ENCODE measurements at places on chromosomes 1 and 21.

GRCh38 chr1:235077163-235077540, 51.5 kb downstream of the TOMM20 start:
- peak overlapping the region; percentile 98 for H3K27ac ChIP-seq
- H3K4me3 ChIP-seq, result no peak overlapping the region
- H3K4me1 ChIP-seq, result peaks cover 19% of the 10 kb centered on the region

GRCh38 chr1:99851850-99852454, 1.8 kb downstream of the AGL start:
- DNase-seq, result no peak
- H3K4me1 ChIP-seq, result peaks cover 4% of the 10 kb centered on the region
- no peak overlapping the region for H3K27ac ChIP-seq
- peak overlapping the region; percentile 84 for H3K4me3 ChIP-seq

DNA sequence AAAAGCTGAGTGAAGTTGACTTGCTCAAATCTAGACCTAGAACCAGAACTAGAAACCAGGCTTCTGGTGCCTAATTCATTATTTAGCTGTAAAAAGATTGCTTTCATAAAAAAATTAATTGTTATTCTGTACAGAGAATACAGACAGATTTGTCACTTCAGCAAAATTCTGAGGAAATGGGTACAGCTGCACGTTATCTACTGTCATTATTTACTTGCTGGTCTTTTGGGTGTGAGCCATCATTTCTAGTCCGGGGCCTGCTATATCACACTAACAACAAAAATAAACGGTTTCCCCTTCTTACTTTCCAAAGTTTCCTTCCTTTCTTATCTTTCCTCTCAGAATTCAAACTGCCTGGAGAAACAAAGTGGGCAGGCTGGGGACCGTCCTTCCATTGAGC, 68.3 kb downstream of the PTGER3 start:
- peak overlapping the region; percentile 28 for H3K4me3 ChIP-seq
- no peak for DNase-seq
- no peaks in the 10 kb centered on the region for H3K27me3 ChIP-seq
- no peaks in the 10 kb centered on the region for H3K36me3 ChIP-seq
- peak overlapping the region; percentile 51 for H3K27ac ChIP-seq

GRCh38 chr1:64049900-64050540, 153.4 kb upstream of the UBE2U start:
- no peaks in the 10 kb centered on the region for H3K36me3 ChIP-seq
- no peak overlapping the region for H3K4me3 ChIP-seq
- H3K27me3 ChIP-seq, result no peaks in the 10 kb centered on the region
- no peak overlapping the region for H3K27ac ChIP-seq
- DNase-seq, result no peak
- H3K4me1 ChIP-seq, result no peaks in the 10 kb centered on the region

GRCh38 chr1:243723050-243723449, 127.0 kb downstream of the AKT3 start:
- no peak for DNase-seq
- no peaks in the 10 kb centered on the region for H3K36me3 ChIP-seq
- H3K27me3 ChIP-seq, result no peaks in the 10 kb centered on the region
- H3K4me3 ChIP-seq, result no peak overlapping the region
- no peaks in the 10 kb centered on the region for H3K4me1 ChIP-seq

DNA sequence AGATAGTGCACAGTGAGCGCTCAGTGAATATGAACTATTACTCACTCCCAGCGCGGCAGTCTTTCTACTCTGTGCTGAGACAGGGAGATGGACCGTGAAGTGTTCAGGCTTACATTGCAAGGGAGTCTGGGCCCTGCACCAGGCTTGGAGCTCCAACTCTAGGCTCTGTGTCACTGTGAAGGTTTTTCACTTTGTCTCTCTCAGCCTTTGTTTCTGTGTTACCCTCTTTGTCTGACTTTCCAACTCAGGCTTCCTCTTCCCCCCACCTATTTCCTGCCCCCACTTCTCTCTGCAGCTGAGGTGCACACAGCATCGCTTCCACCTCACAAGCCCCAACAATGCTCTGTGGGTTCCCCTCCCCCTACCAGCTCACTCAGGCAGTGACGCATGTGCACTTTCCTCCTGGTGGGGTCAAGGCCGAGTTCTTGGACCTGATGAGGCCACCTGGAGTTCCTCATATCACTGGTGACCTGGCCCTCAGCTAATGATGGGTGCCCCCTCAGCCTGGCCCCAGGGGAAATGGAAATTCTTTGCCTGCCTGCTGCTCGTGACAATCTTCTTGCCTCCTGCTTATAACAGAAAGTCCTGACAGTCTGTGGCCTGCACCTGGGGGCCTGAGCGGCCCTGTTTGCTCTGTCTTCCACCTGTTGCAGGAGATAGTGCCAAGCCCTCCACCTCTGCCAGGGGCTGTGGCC, 1.1 kb upstream of the LCK start:
- H3K27me3 ChIP-seq, result no peaks in the 10 kb centered on the region
- no peak overlapping the region for H3K4me3 ChIP-seq
- no peaks in the 10 kb centered on the region for H3K36me3 ChIP-seq
- peak; percentile 73 for DNase-seq

DNA sequence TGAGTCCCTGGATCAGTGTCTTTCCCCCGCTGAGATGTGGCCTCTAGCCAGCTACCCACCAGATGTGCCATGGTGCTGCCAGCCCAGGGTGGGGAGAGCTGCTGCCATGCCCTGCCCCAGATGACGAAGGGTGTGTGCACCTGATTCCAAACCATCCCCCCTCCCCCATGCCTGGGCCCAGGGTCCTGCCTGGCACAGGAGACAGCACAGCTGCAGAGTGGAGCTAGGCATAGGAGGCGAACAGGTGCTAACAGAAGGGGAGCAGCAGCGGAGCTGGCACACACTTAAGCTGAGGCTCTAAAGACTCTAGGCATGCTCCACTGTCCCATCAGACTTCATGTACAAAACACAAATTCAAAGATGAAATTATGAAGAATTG, 9.0 kb upstream of the LDLRAP1 start:
- H3K4me1 ChIP-seq, result no peaks in the 10 kb centered on the region
- no peak overlapping the region for H3K4me3 ChIP-seq
- no peak for DNase-seq
- H3K27me3 ChIP-seq, result no peaks in the 10 kb centered on the region
- no peak overlapping the region for H3K27ac ChIP-seq

- no peak overlapping the region for H3K4me3 ChIP-seq
- no peaks in the 10 kb centered on the region for H3K4me1 ChIP-seq
- no peak overlapping the region for H3K27ac ChIP-seq
- no peak for DNase-seq
- H3K27me3 ChIP-seq, result no peaks in the 10 kb centered on the region
Observed at GRCh38 chr1:18342744-18343143, 138.0 kb upstream of the KLHDC7A start.

- no peaks in the 10 kb centered on the region for H3K36me3 ChIP-seq
- DNase-seq, result no peak
- no peaks in the 10 kb centered on the region for H3K4me1 ChIP-seq
- H3K27me3 ChIP-seq, result no peaks in the 10 kb centered on the region
- no peak overlapping the region for H3K27ac ChIP-seq
Observed at GRCh38 chr21:19684328-19684727, 1280.7 kb upstream of the TMPRSS15 start.

DNA sequence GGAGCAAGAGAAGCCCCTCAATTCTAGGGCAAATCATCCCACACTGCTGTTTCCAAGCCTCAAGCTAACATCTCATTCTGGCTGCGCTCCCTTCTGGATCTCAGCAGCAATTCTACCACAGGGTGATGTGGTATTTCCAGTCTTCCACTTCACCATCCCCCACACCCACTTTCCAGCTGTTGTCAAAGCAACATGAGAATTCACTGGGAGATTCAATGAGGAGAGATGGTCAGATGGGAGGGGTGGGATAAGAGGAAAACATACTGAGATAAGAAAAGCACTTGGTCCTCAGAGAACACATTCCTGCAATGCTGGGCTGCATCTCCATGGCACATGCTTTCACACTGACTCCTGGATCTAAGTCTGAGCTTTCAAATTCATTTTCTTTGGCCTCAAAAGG, 47.3 kb upstream of the LRRC52 start:
- DNase-seq, result no peak
- H3K4me3 ChIP-seq, result no peak overlapping the region
- H3K27me3 ChIP-seq, result no peaks in the 10 kb centered on the region
- H3K36me3 ChIP-seq, result no peaks in the 10 kb centered on the region

DNA sequence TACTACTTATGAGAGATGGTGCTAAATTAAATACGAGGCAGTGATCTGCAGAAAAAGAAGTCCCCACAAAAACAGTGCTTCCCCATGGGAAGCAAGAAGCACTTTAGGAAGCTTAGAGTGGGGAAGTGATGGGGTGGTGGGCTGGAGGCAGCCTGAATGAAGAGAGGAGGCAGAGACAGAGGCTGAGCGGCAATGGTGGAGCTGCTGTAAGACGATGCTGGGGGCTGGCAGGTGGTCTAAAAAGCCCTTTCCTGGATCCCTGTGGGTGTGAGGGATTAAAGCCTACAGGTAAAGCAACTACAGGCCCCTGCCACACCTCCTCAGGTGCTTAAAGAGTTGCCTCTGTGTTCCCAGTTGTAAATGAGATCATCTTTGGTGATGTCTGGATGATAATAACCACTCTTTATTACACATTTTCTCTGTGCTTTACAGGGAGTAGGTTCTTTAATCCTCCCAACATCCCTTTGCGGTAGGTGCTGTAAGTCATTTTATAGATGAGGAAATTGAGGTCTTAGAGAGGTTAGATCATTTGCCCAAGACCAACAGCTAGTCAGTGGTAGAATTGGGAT, 39.2 kb downstream of the CNN3 start:
- no peak overlapping the region for H3K4me3 ChIP-seq
- no peak for DNase-seq
- H3K27ac ChIP-seq, result no peak overlapping the region
- H3K27me3 ChIP-seq, result no peaks in the 10 kb centered on the region
- H3K36me3 ChIP-seq, result peaks cover 10% of the 10 kb centered on the region

- H3K27me3 ChIP-seq, result no peaks in the 10 kb centered on the region
- peaks cover 43% of the 10 kb centered on the region for H3K36me3 ChIP-seq
- DNase-seq, result no peak
- H3K4me3 ChIP-seq, result no peak overlapping the region
- H3K4me1 ChIP-seq, result no peaks in the 10 kb centered on the region
- no peak overlapping the region for H3K27ac ChIP-seq
Observed at GRCh38 chr1:165910764-165911421, 83.5 kb downstream of the UCK2 start.

- peaks cover 11% of the 10 kb centered on the region for H3K4me1 ChIP-seq
- DNase-seq, result peak; percentile 47
- no peaks in the 10 kb centered on the region for H3K27me3 ChIP-seq
- no peak overlapping the region for H3K27ac ChIP-seq
Observed at GRCh38 chr1:2637442-2638145, 4.8 kb upstream of the MMEL1 start.

GRCh38 chr1:151143057-151143435, 3.4 kb downstream of the SEMA6C start:
- H3K4me3 ChIP-seq, result no peak overlapping the region
- H3K27me3 ChIP-seq, result no peaks in the 10 kb centered on the region
- no peaks in the 10 kb centered on the region for H3K4me1 ChIP-seq
- H3K27ac ChIP-seq, result no peak overlapping the region

GRCh38 chr1:23751050-23751814, 8.0 kb downstream of the ELOA start:
- peaks cover 68% of the 10 kb centered on the region for H3K36me3 ChIP-seq
- H3K4me1 ChIP-seq, result no peaks in the 10 kb centered on the region
- H3K4me3 ChIP-seq, result no peak overlapping the region
- no peak overlapping the region for H3K27ac ChIP-seq

GRCh38 chr1:63321066-63321784, 1.1 kb upstream of the FOXD3 start:
- H3K4me3 ChIP-seq, result no peak overlapping the region
- no peaks in the 10 kb centered on the region for H3K36me3 ChIP-seq
- DNase-seq, result no peak

GRCh38 chr1:40122855-40123254, 25.8 kb upstream of the PPT1 start:
- H3K36me3 ChIP-seq, result no peaks in the 10 kb centered on the region
- no peak overlapping the region for H3K27ac ChIP-seq
- no peak for DNase-seq
- no peaks in the 10 kb centered on the region for H3K27me3 ChIP-seq

DNA sequence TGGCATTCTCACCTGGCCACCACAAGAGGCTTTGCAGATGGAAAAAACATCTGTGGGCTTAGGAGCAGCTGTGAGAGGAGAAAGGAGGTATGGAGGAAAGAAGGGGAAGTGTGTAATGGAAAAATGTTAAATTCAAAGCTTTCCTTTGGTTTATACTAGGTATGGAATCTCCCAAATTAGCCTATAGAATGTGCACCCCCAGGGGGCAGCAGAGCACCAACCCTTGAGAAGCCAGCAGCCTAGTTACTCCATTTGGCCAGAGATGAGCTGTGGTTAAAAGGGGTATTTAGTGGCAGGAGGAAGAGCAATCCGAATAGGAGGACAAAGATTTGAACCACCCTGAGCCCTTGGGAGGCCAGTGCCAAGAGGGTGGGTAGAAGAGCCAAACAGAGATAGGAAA, 97.5 kb upstream of the CTTNBP2NL start:
- no peaks in the 10 kb centered on the region for H3K27me3 ChIP-seq
- H3K4me3 ChIP-seq, result no peak overlapping the region
- H3K36me3 ChIP-seq, result no peaks in the 10 kb centered on the region

DNA sequence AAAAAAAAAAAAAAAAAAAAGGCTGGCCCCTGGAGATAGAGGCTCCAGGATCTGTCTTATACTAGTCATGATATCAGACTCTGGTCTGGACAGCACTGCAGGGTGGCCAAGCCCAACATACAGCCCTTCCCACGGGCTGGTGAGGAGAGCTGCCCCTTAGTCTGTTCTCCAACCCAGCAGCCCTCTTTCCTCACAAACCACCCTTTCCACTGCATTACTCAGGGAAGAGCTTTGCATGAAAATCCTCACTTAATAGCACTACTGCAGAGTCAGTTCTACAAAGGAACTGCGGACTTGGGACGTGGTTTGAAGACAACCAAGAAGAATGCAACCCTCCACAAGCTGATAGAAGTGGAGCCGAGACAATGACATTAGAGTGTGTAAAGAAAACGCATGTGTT, 5.7 kb downstream of the BCAR3 start:
- DNase-seq, result peak; percentile 59
- peak overlapping the region; percentile 54 for H3K27ac ChIP-seq
- no peaks in the 10 kb centered on the region for H3K36me3 ChIP-seq
- peaks cover 17% of the 10 kb centered on the region for H3K4me1 ChIP-seq

DNA sequence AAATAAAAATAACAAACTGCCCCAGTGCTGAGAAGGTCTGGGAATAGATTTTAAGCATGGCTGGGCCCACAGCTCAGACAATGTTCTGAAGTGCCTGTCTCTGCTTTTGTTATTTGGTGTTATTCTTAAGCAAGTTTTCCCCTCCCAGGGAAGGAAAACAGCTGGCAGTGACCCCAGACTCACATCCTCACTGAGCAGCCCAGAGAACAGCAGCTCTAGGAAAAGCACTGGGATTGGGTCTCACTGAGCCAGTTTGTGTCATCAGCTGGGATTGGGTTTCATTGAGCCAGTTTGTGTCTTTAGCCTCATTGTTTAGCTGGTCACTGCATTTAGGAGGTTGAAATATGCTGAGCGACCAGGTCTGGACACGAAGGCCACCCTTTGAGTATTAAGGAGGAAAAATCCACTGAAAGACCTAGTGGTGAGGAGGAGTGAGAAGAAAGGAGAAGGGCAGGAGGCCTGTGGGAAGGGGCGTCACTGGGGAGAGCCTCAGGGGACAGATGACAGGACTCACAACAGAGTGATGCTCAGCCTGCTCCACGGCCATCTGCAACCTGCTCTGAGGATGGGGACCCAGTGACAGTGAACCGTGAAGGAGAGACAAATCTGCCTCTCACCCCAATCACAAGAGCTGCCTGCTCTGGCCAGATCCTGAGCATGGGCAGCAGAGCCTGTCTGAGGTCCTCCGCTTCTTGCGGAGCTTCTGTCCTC, 103.8 kb downstream of the TOMM20 start:
- peak overlapping the region; percentile 15 for H3K27ac ChIP-seq
- DNase-seq, result peak; percentile 48
- peaks cover 9% of the 10 kb centered on the region for H3K4me1 ChIP-seq
- H3K36me3 ChIP-seq, result no peaks in the 10 kb centered on the region
- H3K4me3 ChIP-seq, result no peak overlapping the region
